Thoracic aorta endothelial cell (primary cell): ENCODE measurements at places on chromosomes 2 and 18. TPM values are rescaled to one million over a fixed set of nuclear protein-coding genes. Genes with fewer than 3 reads are reported as not detected.

The MYL1 gene
- total RNA-seq = not detected in 2 replicates

The DPP10 gene
- not detected in 2 replicates for total RNA-seq

The EML6 gene
- total RNA-seq = 0.72 and 0.80 TPM in 2 replicates

The CHRNA1 gene
- total RNA-seq = 0.07 and 1.2 TPM in 2 replicates

The CCDC74B gene
- total RNA-seq = 0.66 and 0.86 TPM in 2 replicates

The SPAST gene
- 48.7 and 50.8 TPM in 2 replicates for total RNA-seq

The PFN4 gene
- total RNA-seq = 0.40 and 0.72 TPM in 2 replicates

The FBXO48 gene
- 0.72 and 0.80 TPM in 2 replicates for total RNA-seq

The DHRS9 gene
- 0.29 and 1.3 TPM in 2 replicates for total RNA-seq

The SGPP2 gene
- not detected in 2 replicates for total RNA-seq

The TYMS gene
- total RNA-seq = 60.1 and 81.0 TPM in 2 replicates

The IMP4 gene
- total RNA-seq = 98.8 and 114 TPM in 2 replicates

The MAL gene
- not detected in 2 replicates for total RNA-seq

The MTHFD2 gene
- 96.7 and 106 TPM in 2 replicates for total RNA-seq

The SNED1 gene
- 23.1 and 26.3 TPM in 2 replicates for total RNA-seq

The NEU2 gene
- total RNA-seq = not detected in 2 replicates

The SLC16A14 gene
- 0.13 and 0.93 TPM in 2 replicates for total RNA-seq
